ENCODE measurements at places on chromosomes 13 and 19.

DNA sequence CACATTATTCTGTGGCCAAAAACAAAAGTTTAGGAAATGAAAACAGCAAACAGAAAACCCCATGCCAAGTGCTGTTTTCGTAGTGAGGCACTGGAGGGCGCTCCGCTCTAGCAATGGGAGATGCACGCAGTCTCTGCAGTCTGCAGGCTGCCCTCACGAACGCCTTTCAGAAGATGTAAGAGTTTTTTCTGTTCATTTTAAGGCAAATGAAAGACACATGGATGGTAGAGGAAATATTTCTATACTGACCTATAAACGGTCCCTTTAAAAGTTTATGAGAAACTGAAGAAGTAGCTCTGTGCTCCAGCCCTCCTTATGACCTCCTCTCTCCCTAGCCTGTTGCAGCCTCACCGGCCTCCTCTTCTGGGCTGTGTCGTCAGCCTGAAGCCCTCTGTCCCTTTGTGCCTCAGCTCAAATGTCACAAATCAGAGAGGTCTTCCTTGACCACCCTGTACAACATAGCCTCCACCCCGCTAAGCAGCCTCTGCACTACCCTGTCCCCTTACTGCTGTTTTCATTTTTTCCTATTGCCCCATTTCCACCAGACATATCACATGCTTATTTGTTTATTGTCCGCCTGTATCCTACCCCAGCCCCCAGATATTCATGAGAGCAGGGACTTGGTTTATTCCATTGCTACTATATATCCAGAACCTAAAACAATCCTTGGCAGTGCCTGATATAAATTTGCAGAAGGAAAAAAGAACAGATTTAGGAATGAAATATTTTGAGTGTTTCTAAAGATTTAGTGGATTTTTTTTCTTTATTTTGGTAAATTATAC lies 116.4 kb downstream of the TM9SF2 start:
- peak; percentile 19 for DNase-seq

- no peak for DNase-seq
These were observed 6.7 kb downstream of the ERCC5 start for GRCh38 chr13:102852556-102852955.

DNA sequence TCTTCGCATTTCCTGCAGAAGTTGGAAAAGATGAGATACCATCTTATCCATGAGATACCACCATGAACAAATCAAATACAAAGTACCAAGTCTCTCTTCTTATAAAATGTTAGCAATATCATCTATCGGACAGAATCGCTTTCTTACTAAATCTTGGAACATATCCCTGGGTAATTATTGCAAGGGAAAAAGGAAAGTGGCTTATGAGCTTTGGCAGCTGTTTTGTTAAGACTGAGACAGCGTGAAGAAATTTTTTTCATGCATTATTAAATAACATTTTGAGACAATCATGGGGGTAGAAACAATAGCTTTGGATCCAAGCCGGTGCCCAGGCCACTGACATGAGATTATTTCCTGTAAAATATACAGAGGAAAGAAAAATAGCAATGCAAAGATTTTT lies 84.5 kb downstream of the DOCK9 start:
- no peak for DNase-seq

DNA sequence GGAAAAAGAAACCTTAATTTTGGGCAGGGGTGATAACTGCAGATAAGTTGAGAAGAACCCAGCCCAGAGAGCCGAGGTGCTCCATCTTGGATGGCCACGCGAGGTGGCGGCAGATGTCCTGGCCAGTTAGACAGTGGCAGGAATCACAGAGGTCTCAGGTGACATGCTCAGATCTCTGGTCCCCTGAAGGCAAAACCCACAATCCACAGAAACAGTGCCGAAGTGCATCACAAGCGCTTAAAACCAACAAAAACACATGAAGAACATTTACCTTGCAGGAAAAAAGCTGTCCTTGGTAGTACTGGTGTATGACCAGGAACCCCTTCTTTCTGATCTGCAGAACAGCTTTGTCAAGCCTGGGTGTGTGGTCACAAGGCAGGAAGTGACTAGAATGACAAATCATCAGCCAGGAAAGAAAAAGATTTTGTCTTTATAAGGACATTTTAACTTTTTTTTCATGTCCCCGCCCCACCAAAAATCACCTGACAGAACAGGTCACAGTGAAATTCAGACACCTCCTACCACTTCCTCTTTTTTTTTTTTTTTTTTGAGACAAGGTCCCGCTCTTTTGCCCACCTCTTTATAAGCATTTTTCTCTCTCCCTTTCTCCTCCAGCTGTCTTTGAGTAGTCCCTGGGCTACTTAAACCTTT lies at the start of gene LCP1:
Gene LCP1 (minus strand): TSS at position 338 of the 651 bp plus-strand sequence. CDS start 22,515 bp downstream, outside the sequence.
- DNase-seq = peak; percentile 79

DNA sequence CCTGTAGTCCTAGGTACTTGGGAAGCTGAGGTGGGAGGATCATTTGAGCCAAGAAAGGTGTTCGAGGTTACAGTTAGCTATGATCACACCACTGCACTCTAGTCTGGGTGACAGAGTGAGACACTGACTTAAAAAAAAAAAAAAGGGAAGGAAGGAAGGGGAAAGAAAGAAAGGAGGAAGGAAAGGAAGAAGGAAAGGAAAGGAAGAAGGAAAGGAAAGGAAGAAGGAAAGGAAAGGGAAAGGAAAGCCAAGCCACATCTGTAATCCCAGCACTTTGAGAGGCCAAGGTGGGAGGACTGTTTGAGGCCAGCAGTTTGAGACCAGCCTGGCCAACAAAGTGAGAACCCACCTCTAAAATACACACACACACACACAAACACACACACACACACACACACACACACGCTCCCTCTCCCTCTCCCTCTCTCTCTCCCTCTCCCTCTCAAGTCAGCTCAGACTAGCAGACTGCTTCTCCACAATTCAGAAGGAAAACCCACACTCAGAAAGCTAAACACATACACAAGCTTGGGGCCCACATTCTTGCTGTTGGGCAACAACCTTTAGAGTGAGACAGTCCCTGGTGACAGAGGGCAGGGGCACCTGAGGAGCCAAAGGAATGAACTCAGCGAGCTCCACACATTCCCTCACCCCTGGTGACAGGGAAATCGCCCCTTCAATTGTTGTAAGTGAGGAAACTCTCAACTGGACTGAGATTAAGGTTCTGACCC lies 2.7 kb downstream of the ZNF709 start:
- DNase-seq = no peak

DNA sequence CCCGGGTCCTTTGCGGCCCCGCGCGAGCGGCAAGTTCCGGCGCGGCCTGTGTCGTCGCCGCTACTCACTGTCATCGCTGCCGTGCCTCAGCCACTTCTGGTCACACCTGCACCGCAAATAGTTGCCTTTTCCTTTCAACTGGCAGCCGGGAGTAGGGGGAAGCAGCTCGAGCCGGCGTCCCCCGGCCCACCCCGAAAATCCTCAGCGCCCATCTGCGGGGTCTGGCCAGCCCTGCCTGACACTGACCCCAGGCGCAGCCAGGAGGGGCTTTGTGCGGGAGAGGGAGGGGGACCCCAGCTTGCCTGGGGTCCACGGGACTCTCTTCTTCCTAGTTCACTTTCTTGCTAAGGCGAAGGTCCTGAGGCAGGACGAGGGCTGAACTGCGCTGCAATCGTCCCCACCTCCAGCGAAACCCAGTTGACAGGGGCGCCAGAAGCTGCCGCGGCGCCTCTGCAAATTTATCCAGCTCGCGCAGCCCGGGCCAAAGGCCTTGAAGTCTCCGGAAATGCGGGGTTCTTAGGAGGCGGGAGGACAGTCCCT lies 1.7 kb downstream of the PDX1 start:
- DNase-seq = no peak
